ENCODE measurements at places on chromosomes 3 and 15.
A peak's percentile ranks its signal among the peaks of the same experiment; 100 is the strongest.

DNA sequence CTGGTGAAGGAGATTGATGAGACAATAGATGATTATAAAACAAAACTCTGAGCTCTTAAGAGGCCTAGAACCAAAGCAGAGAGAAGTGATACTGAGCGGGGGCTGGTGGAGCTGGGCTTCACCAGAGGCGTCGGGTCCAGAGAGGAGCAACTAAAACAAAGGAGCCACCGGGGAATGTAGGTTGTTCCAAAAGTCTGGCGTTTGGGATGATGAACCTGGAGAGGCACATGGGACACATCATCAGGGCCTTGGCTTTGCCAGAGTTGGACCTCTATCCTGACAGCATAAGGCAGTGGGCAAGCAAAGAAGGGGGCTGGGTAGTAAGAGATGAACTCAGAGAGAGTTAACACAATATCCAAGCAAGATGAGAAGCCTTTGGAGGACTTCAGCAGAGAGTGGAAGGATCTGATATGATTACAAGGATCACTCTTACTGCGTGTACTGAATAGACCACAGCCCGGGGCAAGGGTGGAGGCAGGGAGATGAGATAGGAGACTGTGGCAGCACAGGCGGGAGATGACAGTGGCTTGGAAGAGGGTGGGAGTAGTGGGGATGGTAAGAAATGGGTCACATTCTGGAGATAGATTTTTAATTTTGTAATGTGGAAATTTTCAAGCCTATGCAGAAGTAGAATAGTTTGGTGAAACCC, 36.0 kb upstream of the RASA2 start:
- DNase-seq = no peak

- peak; percentile 2 for DNase-seq
These were observed 567 bp downstream of the TICRR start for GRCh38 chr15:89575656-89576416.

DNA sequence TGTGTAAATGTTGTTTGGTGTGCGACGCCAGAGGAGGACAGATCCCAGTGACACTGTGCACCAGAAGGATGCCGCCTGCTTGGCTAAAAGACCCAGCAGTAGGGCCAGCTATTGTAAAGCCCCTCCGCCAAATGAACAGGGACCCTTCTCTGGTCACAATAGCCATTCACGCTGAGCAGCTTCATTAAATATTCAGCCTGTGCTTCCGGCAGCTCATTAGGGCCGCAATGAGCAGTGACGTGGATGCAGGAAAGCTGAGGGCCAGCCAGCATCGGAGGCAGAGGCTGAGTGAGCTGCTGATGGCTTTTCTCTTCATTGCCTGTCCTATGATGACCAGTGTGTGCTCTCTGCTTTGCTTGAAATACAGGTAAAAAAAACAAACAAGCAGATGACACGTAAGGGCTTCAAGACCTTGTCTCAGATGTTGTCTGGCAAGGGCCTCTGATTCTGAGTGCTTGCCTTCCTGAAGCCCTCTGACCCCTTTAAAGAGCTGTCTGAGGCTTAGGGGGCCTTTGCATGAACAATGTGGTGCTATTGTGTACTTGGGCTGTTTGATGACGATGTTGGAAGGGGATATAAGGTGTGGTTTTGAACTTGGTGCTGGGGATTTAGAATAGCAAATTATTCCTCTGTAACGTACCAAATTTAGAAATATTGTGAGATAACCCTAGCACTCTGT, 130.4 kb downstream of the FEZF2 start:
- no peak for DNase-seq

DNA sequence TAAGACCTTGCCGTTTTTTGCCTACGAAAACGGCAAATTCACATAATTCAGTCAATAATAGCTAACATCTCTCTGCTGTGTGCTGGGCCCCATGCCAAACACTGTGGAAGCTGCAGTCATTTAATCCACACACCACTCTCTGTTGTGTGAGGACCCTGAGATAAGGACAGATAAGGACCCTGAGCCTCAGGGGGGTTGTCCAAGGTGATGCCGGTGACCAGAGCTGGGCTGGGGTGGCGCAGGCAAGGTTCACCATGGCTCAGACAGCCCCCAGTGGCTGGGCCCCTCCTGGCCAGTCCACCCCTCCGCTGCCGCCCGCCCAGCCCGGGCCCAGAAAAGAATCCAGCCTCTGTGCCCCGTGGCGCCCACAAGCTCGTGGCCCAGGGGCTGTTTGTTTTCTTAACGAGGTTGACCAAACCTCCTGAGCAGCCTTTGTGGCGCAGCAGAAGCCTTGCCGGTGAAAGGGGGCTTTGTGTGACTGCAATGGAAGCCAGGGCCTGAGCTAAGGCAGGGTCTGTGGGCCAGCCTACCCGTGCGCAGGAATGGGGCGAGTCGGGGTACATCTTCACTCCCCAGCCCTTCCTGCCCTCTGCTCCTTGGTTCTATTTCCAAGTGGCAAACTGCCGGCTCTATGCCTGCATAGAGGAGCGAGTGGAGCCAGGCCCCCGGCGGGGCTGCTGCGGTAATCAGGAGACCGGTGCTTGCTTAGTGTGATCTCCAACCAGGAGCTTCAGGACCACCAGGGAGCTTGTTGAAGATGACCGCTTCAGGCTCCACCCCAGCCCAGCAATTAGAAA, 4.4 kb upstream of the SNX22 start:
- no peak for DNase-seq

DNA sequence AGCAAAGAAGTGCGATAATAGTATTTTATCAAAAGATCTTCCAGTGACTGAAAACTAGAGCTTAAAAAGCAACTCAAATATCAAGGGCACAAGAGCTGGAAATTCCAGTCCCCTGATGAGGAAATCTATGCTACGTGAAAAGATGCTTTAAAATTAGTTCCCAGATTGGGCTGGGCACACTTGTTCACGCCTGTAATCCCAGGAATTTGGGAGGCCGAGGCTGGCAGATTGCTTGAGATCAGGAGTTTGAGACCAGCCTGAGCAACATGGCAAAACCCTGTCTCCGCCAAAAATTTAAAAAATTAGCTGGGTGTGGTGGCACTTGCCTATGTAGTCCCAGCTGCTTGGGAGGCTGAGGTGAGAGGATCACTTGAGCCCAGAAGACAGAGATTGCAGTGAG, 138.8 kb downstream of the SEMA6D start:
- DNase-seq = no peak

- no peak for DNase-seq
These were observed 44.5 kb downstream of the ADCY5 start for GRCh38 chr3:123404391-123404790.

GRCh38 chr3:158748237-158748828, 16.1 kb upstream of the RARRES1 start:
- DNase-seq = no peak

GRCh38 chr15:84991014-84991712, 9.5 kb downstream of the PDE8A start:
- no peak for DNase-seq
